WERI-Rb-1 (cell line): ENCODE measurements at places on chromosomes 2 and 18.
A peak's percentile ranks its signal among the peaks of the same experiment; 100 is the strongest.

DNA sequence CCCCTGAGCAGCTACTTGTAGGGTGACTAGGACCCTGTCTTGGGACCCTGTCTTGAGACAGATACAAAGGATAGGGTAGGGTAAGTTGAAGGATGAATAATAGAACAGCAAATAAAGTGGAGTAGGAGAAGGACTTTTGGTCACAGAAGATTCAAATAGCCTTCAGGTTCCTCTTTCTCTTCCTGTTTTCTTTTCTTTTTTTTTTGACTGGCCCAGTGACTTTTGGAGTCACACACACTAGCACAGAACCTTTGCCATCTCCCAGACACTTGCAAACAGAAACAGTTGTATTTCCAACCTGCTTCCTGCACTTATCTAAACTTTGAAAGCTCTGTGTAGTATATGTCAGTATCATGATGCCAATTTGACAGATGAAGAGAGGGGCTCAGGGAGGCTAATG lies 108.2 kb downstream of the TDRD15 start:
- no peak for DNase-seq

GRCh38 chr2:117981810-117982209 lies 32.1 kb downstream of the CCDC93 start:
- DNase-seq = no peak

DNA sequence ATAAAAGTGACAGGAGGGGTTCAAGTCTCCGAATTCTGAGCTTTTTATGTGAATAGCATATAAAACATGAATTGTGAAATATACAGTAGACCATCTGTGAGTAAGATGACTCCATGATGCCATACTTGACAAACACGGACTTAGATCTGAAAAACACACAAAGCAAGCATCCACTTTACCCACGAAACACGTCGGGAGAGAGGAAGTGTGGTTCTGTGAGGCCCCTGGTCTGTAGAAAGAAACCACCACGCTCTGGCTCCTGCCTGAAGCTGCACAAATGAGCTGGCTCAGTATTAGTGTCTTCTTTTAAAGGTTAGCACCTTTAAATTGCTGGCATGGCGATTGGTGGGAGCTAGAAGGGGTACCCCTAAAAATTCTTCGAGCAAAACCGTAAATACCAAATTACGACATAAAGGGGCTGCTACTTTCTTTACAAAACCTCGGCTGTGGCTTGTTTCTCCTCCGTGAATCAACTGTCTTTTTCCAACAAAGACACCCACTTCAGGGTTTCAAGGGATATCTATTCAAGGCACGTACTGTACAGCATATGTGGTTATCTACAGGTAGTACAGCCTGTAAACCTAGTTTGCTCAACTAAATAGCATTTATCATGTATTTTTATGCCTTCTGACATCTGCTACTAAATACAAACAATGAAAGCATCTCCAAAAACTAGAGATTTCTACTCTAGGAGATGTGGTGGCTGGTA lies 70.9 kb downstream of the AFF3 start:
- DNase-seq = no peak

- DNase-seq = no peak
Measured at GRCh38 chr2:17476830-17477229, 41.4 kb downstream of the RAD51AP2 start.

GRCh38 chr18:32372381-32373061 lies 98.2 kb downstream of the GAREM1 start:
- no peak for DNase-seq

GRCh38 chr18:6681331-6681875 lies 48.1 kb upstream of the ARHGAP28 start:
- no peak for DNase-seq

GRCh38 chr2:54666131-54666633 lies 57.3 kb upstream of the EML6 start:
- no peak for DNase-seq

- DNase-seq = no peak
Measured at GRCh38 chr18:51520676-51521180, 323.2 kb upstream of the MEX3C start.

DNA sequence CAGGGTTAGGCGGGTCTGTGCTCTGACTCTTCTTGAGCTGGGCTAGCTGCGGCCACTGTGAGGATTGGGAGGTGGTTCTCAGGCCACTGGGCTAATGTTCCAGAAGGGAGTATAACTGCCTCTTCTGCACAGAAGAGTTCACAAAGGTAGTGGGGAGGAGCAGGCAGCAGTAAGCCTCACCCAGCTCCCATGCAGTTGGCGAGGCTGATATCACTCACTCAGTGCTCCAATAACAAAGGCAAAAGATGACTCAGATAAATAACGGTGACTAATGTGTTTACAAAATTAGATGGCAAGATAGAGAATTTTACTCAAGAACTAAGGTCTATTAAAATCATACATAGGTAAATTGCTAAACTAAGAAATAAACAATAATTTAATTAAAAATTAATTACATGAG lies 174.2 kb upstream of the TMEM200C start:
- no peak for DNase-seq

- no peak for DNase-seq
Measured at GRCh38 chr2:85330839-85331636, 3.2 kb upstream of the TGOLN2 start.

DNA sequence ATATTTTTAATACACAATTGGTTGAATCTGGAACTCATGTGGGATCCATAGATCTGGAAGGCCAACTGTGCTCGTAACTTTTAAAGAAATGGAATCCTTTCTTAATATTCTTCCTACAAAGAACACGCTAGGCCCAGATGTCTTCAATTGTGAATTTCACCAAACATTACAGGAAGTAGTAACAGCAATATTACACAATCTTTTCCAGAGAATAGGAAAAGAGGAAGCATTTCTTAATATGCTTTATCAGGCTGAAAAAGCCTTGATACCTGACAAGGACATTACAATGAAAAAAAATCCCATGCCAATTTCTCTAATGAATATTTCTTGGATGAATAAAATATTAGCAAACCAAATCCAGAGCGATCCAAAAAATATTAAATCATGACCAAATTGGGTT lies 80.3 kb upstream of the HAAO start:
- DNase-seq = no peak

DNA sequence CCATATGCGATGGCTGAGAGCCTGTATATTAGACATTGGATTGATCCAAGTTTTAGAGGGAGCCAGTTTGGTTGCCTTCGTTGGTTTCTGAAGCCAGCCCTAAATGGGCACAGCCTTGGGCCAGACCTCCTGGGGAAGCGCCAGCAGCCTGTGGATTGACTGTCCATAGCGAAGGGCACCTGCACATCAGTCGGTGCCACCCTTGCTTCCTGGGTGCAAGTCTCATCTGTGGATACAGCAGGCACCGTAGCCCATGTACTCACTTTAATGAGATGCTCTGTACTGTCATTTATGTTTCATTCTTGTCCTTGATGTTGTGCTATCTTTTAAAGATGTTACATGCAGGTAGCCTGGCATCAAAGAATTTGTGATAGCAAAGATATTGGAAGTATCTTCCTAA lies 536.4 kb upstream of the NRP2 start:
- DNase-seq = no peak

DNA sequence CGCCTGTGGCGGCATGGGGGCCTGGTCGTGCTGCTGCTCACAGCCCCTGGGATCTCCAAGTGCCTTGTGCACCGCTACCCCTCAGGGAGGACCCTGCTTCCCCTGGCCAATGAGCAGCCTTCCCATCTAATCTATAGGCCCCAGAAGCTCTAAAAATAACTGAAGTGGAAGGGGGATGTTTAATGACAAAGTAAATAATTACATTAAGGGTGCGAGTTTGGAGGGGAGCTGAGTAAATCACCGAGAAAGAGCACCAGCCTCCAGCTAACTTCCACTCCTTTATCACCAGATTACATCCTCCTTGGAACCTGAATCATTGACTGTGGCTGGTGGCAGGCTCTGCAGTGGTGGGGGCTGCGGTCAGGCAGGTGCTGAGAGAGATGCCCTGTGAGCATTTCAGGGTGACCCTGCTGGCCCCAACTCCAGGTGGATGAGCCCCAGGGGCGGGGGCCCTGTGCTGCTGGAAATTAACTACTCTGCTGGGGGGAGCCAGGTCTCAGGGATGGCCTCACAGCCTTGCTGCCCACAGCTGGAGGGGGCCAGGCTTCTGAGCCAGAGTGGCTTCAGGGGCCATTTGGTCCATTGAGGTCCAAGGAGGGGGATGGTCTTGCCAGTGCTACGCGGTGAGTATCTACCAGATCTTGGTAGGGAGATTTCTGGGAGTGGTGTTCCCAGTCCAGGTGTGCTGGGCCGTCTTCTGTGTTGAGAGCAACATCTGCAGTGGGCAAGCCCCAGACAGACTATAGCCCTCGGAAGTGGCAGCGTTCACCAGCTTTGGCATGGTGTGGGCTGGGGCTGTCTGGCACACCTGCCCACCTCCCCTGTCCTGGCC lies 74.2 kb downstream of the GLI2 start:
- no peak for DNase-seq

DNA sequence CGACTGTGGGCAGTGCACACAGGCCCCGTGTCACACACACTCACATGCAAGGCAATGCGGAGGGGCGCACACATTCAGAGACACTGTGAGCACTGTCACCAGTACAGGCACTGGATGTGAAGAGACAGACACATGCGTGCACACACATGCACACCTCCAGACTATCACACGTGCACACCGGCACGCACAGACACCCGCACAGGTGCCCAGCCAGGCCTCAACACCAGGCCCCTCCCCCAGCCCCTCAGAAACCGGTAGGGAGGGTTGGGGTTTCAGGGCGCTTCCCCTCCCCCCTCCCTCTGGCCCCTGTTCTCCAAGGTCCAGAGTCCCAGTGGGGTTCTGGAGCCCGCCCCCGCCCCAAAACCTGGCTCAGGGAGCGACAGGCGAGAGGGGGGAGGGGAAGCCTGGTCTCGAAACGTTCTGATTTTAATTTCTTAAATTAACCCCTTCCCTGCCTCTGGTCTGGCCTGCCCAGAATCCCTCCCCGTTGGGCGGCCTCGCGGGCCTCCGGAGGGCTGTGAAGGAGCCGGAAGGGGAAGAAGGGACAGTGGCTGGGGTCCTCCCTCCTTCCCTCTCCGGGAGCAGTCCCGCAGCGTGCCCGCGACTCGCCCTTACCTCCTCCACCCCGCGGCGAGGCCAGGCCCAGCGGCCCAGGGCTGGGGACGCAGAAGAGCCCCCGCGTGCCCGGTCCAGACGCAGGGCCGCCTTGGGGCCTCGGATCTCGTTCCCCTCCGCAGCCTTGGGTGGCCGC lies 558 bp downstream of the FBXO41 start:
- peak; percentile 36 for DNase-seq

DNA sequence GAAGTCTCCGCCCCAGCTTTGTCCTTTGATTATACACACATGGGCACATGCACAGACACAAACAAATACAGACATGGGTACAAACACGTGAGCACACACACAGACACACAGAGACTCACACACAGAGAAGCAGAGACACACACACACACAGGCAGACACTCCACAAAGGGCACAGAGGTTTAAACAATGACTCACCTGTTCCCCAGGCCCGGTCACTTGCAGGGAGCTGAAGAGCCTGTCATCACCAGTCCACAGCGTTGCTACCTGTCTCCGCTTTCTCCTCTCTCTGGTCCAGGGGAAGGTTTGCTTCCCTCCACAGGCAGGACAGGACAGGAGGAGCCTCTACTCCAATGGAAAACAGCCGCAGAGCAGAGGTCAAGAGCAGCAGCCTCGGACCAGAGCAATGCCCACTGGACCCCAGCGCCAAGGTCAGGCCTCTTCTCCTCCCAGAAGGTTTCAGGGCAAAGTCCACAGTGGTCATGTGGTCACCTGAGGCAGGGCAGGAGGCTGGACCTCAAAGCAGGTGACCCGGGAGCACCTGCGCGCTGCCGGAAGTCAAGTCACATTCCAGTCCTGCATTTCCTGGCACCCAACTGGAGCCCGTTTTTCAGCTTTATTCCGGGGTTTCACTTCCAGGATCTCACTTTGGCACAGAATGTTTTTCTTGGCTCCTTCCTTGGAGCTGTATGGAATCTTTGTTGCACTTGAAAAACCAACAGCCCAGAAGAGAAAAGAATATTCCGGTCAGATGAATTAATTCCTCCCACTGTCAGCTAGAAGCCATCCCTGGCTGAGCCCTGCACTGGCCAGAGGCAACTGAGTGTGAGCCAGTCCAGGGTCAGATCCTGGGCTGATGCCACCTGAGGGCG lies at the start of gene RAB17:
RAB17 (minus strand) TSS at position 463 of the 869 bp plus-strand sequence. CDS start 4,580 bp downstream, outside the sequence.
- no peak for DNase-seq

- DNase-seq = no peak
Measured at GRCh38 chr2:39120521-39120770, 405 bp downstream of the SOS1 start.

- no peak for DNase-seq
Measured at GRCh38 chr2:192584976-192585375, 390.2 kb upstream of the TMEFF2 start.

- no peak for DNase-seq
Measured at GRCh38 chr2:159904127-159904958, 106.3 kb upstream of the CD302 start.

DNA sequence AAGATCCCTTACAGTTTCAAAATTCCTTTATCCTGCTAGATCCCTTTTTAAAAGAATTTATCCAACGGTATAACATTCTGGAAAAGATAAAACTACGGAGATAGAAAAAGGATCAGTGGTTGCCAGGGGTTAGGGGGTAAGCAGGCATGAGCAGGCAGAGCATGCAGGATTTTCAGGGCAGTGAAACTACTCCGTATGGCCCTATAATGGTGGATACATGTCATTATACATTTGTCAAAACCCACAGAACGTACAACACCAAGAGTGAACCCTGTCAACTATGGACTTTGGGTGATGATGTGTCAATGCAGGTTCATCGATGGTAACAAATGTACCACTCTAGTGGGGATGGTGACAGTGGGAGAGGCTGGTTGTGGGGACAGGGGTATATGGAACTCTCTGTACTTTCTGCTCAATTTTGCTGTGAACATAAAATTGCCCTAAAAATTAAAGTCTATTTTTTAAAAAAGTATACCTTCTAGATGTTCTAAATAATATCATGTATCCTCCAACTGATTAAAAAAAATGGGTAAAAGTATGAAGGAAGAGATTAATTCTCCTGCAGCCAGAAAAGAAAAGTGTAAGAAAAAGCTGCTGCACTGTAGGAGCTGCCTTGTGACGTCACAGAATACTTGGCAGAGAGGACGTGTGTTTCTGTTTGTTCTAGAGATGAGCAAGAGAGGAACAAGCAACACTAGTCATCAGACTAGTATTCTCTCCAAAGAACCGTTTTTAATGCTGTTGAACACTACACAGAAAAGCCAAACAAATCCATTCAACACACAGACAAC lies 23.6 kb downstream of the ANKRD44 start:
- DNase-seq = no peak

- DNase-seq = no peak
Measured at GRCh38 chr18:13303756-13304364, 85.3 kb downstream of the LDLRAD4 start.

GRCh38 chr2:138780446-138780880 lies 273 bp upstream of the NXPH2 start:
- DNase-seq = no peak

DNA sequence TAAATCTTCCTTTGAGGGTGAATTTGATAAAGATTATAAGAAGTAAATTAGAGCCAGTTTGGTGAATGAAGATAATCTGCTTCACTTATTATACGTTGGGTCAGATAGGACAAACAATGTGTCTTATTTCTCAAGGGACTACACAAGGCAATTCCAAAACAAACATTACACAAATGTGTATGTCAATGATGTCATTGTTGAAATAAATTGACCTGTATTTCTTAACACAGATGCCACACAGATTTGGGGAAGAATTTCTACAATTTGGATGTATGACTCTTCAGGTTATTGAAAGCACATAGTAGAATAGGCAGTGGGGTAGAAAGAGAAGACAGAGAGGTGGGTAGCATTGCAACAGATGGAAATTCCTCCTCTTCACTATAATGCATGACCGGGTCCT lies 6.9 kb upstream of the CRIM1 start:
- no peak for DNase-seq
